Tibial nerve (tissue), 4 donors: ENCODE measurements at places on chromosomes 7 and 10. TPM values are rescaled to one million over a fixed set of nuclear protein-coding genes. Genes with fewer than 3 reads are reported as not detected.
A peak's percentile ranks its signal among the peaks of the same experiment; 100 is the strongest.

- H3K36me3 ChIP-seq, result no peaks in the 10 kb centered on the region
- no peak overlapping the region for H3K4me3 ChIP-seq
- H3K4me1 ChIP-seq, result peaks cover under 1% of the 10 kb centered on the region
- H3K27ac ChIP-seq, result no peak overlapping the region
- no peaks in the 10 kb centered on the region for H3K27me3 ChIP-seq
- DNase-seq, result no peak
These were observed 13.1 kb upstream of the SERPINE1 start for GRCh38 chr7:101113836-101114235.

GRCh38 chr10:60230892-60231291, 158.8 kb downstream of the ANK3 start:
- no peaks in the 10 kb centered on the region for H3K27me3 ChIP-seq
- H3K4me3 ChIP-seq, result no peak overlapping the region
- no peaks in the 10 kb centered on the region for H3K36me3 ChIP-seq
- H3K27ac ChIP-seq, result peak overlapping the region; percentile 41
- no peak for DNase-seq
- H3K4me1 ChIP-seq, result peaks cover under 1% of the 10 kb centered on the region

The SFTPD gene
- total RNA-seq, result 2.5 TPM

GRCh38 chr7:99014113-99014985, 129.6 kb downstream of the SMURF1 start:
- peaks cover 14% of the 10 kb centered on the region for H3K36me3 ChIP-seq
- H3K4me1 ChIP-seq, result no peaks in the 10 kb centered on the region
- H3K27me3 ChIP-seq, result no peaks in the 10 kb centered on the region
- DNase-seq, result no peak

- H3K4me1 ChIP-seq, result peaks cover 75% of the 10 kb centered on the region
- no peaks in the 10 kb centered on the region for H3K27me3 ChIP-seq
- DNase-seq, result no peak
- H3K4me3 ChIP-seq, result no peak overlapping the region
- no peak overlapping the region for H3K27ac ChIP-seq
These were observed 6.9 kb upstream of the SUN1 start for GRCh38 chr7:825386-825785.

The IFIT3 gene
- total RNA-seq, result 7.2 TPM

GRCh38 chr10:11208908-11209829, 191.5 kb downstream of the CELF2 start:
- H3K27me3 ChIP-seq, result no peaks in the 10 kb centered on the region
- H3K27ac ChIP-seq, result peak overlapping the region; percentile 45
- peaks cover 89% of the 10 kb centered on the region for H3K4me1 ChIP-seq

The GRM8 gene
- 0.66 TPM for total RNA-seq

GRCh38 chr7:54292171-54292925, 249.8 kb upstream of the VSTM2A start:
- H3K4me1 ChIP-seq, result no peaks in the 10 kb centered on the region
- no peak overlapping the region for H3K4me3 ChIP-seq
- no peaks in the 10 kb centered on the region for H3K27me3 ChIP-seq
- no peak overlapping the region for H3K27ac ChIP-seq

DNA sequence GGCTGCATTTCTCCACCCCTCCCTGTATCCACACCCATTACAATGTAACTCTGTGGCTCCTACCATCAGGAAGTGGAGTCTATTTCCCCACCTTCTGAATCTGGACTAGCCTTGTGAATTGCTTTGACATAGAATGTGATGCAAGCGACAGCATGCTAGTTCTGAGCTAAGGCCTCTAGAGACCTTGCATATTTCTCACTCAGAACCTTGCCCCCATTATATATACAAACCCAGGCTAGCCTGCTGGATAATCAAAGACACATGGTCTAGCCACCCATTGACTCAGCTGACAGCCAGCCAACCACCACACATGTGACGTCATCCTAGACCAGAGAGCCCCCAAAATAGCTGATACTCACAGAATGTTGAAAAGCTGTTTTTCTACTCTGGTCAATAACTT, 77.9 kb downstream of the CCDC71L start:
- no peak for DNase-seq
- no peaks in the 10 kb centered on the region for H3K27me3 ChIP-seq
- H3K4me3 ChIP-seq, result no peak overlapping the region
- no peak overlapping the region for H3K27ac ChIP-seq
- H3K36me3 ChIP-seq, result no peaks in the 10 kb centered on the region
- no peaks in the 10 kb centered on the region for H3K4me1 ChIP-seq

DNA sequence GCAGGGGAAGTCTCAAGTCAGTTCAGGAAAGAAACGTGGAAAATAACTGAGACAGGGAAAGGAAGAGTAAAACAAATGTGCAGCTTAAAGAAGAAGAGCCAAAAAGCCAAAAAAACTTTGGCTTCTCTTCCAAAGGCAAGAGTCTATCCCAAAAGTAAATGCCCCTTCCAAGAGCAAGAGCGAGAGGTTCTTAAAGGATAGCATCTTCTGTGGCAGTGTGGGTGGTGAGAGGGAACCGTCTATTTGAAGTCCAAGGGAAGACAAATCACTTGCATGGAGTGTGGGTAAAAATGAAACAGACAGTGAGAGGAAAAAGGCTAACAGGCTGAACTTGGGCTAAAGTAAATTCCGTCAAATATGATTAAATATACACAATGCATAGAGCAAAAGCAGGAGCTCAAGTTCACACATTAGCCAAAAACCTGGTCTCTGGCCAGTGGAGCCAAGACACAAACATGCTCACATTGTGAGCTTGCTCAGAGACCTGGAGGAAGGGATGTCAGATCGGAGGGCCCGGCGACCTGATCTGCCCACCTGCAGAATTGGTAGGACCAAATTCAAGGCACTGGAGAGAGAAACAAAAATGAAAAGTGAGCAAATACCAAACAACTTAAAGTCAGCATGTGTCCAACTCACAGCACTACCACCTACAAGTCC, 87.0 kb downstream of the PIK3CG start:
- peak overlapping the region; percentile 46 for H3K27ac ChIP-seq
- H3K4me3 ChIP-seq, result no peak overlapping the region
- DNase-seq, result no peak
- H3K4me1 ChIP-seq, result no peaks in the 10 kb centered on the region
- H3K27me3 ChIP-seq, result no peaks in the 10 kb centered on the region
- H3K36me3 ChIP-seq, result no peaks in the 10 kb centered on the region

GRCh38 chr10:72274730-72275350, 1.1 kb downstream of the DDIT4 start:
- no peak for DNase-seq
- no peaks in the 10 kb centered on the region for H3K27me3 ChIP-seq
- H3K36me3 ChIP-seq, result peaks cover 24% of the 10 kb centered on the region

DNA sequence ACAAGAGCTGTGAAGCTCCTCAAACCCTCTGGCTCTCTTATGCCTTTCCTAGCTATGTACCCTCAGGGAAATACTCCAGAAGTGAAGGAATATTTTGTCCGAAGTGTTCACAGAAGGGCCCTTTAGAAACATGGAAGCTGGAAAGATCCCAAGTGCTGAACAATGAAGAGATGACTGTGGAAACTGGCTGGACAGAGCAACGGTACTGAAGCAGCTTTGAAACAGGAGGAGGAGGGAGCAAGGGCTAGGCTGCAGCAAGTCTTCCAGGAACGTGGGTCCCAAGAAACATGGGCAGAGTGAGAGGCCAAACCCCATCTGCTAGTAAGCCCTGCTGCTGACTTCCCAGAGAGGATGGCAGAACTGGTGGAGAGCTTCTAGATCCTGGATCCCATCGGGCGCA, 3.0 kb upstream of the PSAP start:
- H3K4me3 ChIP-seq, result no peak overlapping the region
- peaks cover 25% of the 10 kb centered on the region for H3K4me1 ChIP-seq
- no peaks in the 10 kb centered on the region for H3K36me3 ChIP-seq
- no peaks in the 10 kb centered on the region for H3K27me3 ChIP-seq

The CNTNAP2 gene
- total RNA-seq, result 0.42 TPM

The GSTO1 gene
- 51.6 TPM for total RNA-seq

The GLI3 gene
- 8.6 TPM for total RNA-seq

The HOXA13 gene
- 0.66 TPM for total RNA-seq

The GIMAP7 gene
- total RNA-seq, result 23.8 TPM

GRCh38 chr7:29879609-29880008, 73.3 kb downstream of the WIPF3 start:
- no peak overlapping the region for H3K4me3 ChIP-seq
- no peaks in the 10 kb centered on the region for H3K36me3 ChIP-seq
- peaks cover 6% of the 10 kb centered on the region for H3K27me3 ChIP-seq

The MYH16 gene
- total RNA-seq, result not detected

DNA sequence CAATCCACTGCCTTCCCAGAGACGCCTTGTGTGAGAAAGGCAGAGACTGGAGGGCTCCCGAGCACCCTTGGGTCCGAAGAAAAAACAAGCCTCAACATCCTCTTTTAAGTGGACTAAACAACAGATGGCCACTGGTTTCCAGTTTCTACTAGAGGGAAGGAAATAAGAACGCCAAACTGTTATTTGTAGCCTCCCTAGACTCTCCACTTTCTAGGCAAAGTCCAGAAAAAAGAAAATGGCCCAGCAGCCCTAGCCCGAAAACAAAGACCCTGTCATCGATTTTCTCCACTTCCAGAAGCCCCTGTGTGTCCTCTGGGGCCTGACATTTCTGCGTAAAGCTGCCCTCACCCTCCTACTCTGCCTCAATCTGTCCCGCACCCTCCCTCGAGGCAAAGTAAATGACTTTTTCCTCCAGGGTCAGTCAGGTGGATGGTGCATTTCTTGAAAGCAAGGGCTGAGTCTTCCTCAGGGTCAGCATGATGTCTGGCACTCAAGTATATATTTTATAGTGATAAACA, 6.0 kb downstream of the RGS10 start:
- no peaks in the 10 kb centered on the region for H3K27me3 ChIP-seq
- DNase-seq, result no peak
- H3K4me3 ChIP-seq, result no peak overlapping the region
- H3K4me1 ChIP-seq, result peaks cover 6% of the 10 kb centered on the region

- no peaks in the 10 kb centered on the region for H3K27me3 ChIP-seq
- H3K4me1 ChIP-seq, result peaks cover 34% of the 10 kb centered on the region
- no peak for DNase-seq
- H3K27ac ChIP-seq, result peak overlapping the region; percentile 59
- peaks cover 2% of the 10 kb centered on the region for H3K36me3 ChIP-seq
- H3K4me3 ChIP-seq, result no peak overlapping the region
These were observed 22.2 kb downstream of the VOPP1 start for GRCh38 chr7:55550010-55550663.

DNA sequence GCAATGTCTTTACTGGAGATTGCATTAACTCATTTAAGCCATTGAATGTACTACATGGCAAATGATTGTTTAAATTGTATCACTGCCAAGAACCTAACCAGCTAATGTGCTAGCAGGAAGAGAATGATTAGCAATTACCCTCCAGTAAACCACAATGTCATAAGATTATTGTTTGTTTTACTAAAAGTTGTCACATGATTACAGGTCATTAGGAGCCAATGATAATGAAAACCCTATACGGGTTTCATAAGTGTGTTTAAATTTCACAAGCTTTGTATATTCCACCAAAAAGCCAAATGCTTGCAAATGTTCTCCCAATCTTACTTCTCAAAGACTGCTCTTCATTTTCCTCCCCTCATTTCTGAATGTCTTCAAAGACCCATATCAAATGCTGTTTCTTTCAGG, 76.5 kb upstream of the PPP1R3C start:
- H3K36me3 ChIP-seq, result no peaks in the 10 kb centered on the region
- no peak overlapping the region for H3K4me3 ChIP-seq
- no peak for DNase-seq
- no peaks in the 10 kb centered on the region for H3K27me3 ChIP-seq

The AKR1D1 gene
- total RNA-seq, result not detected

- H3K36me3 ChIP-seq, result no peaks in the 10 kb centered on the region
- no peak for DNase-seq
- H3K27ac ChIP-seq, result no peak overlapping the region
- no peaks in the 10 kb centered on the region for H3K27me3 ChIP-seq
- H3K4me1 ChIP-seq, result no peaks in the 10 kb centered on the region
These were observed 33.9 kb upstream of the CTTNBP2 start for GRCh38 chr7:117907049-117907640.

The COBL gene
- total RNA-seq, result 6.3 TPM

The RNF133 gene
- total RNA-seq, result 0.39 TPM

The PYROXD2 gene
- 27.0 TPM for total RNA-seq

DNA sequence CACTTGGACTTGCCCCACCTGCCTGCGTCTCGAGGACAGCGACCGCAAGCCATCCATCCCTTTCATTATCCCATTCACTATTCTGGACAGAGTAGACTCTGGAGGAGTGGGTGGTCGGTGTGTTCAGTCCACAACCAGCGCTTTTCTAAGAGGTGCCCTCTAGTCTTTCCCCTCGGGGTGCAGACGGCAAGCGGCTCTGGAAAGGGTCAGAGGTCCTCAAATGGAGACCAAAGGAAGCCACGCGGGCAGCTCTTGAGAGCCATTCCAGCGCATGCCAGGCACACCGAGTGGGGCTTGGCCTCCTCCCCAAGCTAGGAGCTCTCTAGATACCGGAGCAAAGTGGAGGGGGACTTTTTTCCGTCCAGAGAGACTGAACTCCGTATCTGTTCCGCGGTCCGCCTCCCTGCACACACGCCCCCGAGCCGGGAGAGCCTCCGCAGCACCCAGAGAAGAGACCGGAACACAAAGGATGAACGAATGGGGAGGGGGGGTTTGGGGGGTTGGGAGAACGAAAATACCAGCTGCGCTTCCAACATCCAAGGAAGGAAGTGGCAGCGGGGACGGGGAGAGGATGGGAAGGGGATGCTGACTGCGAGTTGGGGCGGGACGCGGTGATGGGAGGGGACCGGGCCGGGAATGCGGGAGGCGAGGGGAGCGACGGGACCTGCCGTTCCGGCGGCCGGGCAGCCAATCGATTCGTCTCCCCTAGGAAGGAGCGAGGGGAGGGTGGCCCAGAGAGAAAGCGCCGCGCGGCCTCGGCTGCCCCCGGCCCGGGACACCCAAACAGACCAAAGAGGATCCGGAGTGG, 515 bp downstream of the GSDME start:
- H3K4me1 ChIP-seq, result no peaks in the 10 kb centered on the region
- peak overlapping the region; percentile 83 for H3K27ac ChIP-seq
- no peak for DNase-seq
- no peaks in the 10 kb centered on the region for H3K36me3 ChIP-seq

The THNSL1 gene
- total RNA-seq, result 2.1 TPM

GRCh38 chr10:23202779-23203178, 10.7 kb downstream of the PTF1A start:
- no peaks in the 10 kb centered on the region for H3K36me3 ChIP-seq
- H3K27ac ChIP-seq, result no peak overlapping the region
- H3K4me1 ChIP-seq, result no peaks in the 10 kb centered on the region
- no peak for DNase-seq
- no peak overlapping the region for H3K4me3 ChIP-seq
- no peaks in the 10 kb centered on the region for H3K27me3 ChIP-seq

- no peaks in the 10 kb centered on the region for H3K36me3 ChIP-seq
- H3K4me3 ChIP-seq, result no peak overlapping the region
- H3K4me1 ChIP-seq, result no peaks in the 10 kb centered on the region
- H3K27me3 ChIP-seq, result no peaks in the 10 kb centered on the region
- no peak overlapping the region for H3K27ac ChIP-seq
- no peak for DNase-seq
These were observed 141.8 kb downstream of the C7orf25 start for GRCh38 chr7:42770114-42770513.

DNA sequence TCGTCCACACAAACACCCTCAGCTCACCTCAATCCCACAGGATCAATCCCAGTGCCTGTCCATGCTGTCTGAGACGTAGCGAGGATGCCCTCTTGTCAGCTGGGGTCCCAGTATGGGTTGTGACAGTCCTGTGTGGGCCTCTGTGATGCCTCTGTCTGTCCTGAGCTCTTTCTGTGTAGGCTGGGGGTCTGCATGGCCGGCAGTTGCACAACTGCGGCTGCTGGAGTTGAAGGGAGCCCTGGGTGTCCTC, 12.4 kb downstream of the ANTXRL start:
- DNase-seq, result no peak
- H3K27me3 ChIP-seq, result no peaks in the 10 kb centered on the region
- H3K4me3 ChIP-seq, result no peak overlapping the region
- H3K27ac ChIP-seq, result no peak overlapping the region
- H3K36me3 ChIP-seq, result no peaks in the 10 kb centered on the region
- H3K4me1 ChIP-seq, result no peaks in the 10 kb centered on the region
